ENCODE measurements at places on chromosomes 6 and 20. TPM values are rescaled to one million over a fixed set of nuclear protein-coding genes. Genes with fewer than 3 reads are reported as not detected.
A peak's percentile ranks its signal among the peaks of the same experiment; 100 is the strongest.

The GSTA1 gene
- 248 TPM for polyA plus RNA-seq

The SAPCD1 gene
- polyA plus RNA-seq: not detected

The PDYN gene
- not detected for polyA plus RNA-seq

DNA sequence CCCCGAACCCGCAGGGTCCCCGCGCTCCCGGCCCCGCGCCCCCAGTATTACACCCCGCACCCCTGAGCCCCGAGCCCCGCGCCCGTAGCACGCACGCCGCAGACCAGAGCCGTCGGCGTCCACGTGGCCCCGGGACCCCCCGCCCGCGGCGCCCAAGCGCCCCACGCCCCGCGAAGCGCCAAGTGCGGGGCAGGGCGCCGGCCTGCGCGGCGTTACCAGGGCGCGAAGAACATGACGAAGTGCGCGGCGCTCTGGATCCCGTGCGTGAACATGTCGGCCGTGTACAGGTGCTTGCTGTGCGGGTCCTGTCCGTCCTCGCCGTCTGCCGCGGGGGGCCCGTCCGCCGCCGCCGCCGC lies 312 bp downstream of the TXNDC5 start:
- DNase-seq: no peak
- no peaks in the 10 kb centered on the region for H3K36me3 ChIP-seq
- no peaks in the 10 kb centered on the region for H3K27me3 ChIP-seq
- H3K27ac ChIP-seq: no peak overlapping the region
- H3K4me3 ChIP-seq: peak overlapping the region; percentile 92

DNA sequence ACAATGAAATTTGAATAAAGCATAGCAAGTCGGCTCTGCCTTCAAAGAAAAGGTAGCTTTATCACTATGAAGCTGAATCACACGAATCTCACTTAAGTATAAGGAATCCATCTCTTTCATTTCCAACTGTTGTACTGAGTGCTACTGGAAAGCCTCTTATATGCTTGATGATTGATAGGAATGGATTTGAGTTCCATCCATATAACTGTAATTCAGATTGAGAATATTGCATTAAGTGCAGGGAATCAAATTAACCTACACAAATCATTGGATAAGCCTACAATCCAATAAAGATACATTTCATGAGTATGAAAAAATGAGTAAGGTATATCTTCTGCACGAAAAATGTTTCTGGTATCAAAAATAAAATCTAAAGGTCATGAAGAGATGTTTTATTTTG lies 444.8 kb upstream of the PLCB4 start:
- no peaks in the 10 kb centered on the region for H3K4me1 ChIP-seq
- no peak overlapping the region for H3K27ac ChIP-seq
- no peak overlapping the region for H3K4me3 ChIP-seq
- no peaks in the 10 kb centered on the region for H3K36me3 ChIP-seq
- DNase-seq: no peak
- no peaks in the 10 kb centered on the region for H3K27me3 ChIP-seq

DNA sequence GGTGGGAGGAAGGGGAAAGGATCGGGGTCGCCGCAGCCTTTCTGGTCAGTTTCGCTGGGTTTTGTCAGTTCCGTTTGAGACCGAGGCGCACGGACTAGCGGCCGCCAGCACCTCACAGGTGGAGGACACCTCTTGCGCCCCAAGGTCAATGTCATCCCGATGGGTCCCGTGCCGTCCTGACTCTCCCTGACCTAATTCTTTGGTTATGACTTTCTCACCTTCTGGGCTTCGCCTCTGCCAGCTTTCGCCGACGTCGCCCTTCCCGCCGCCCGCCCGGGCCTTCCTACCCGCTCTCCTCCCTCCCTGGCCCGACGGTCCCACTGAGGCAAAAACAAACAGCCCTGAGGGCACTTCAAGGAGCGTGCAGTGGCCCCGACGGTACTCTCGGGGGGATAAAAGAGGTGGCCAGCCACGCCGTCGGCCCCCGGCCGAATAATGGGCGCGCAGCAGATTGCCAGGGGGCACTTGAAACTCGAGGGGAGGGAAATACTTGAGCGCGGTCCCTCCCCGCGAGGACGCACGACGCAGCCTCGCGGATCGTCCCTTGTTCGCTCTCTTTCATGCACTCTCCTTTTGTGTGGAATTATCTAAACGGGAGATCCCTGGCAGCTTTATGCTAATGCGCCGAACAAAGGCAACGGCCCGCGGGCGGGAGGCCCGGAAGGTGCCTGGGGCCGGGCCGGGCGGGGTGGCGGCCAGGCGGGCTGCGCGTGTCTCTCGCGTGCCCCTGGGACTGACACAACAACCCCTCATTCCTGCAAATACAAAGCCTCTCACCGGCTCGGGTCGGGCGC lies 3.9 kb upstream of the INSM1 start:
- no peaks in the 10 kb centered on the region for H3K27me3 ChIP-seq
- H3K36me3 ChIP-seq: no peaks in the 10 kb centered on the region
- no peak overlapping the region for H3K27ac ChIP-seq
- H3K4me1 ChIP-seq: no peaks in the 10 kb centered on the region

DNA sequence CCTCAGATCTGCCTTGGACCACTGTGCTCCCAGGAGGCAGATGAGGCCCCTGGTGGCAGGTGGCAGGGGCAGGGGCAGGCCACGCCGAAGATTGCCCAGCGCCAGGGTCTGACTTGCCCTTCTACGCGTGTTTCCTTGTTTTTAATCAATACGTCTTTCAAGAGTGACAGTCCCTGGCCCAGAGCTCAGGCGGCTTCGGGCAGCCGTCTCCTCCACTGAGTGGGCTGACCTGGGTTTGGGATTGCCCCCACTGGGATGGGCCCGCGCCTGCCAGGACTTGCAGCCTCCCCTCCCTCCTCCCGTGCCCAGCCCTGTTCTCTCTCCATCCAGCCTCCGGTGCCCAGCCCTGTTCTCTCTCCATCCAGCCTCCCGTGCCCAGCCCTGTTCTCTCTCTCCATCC lies 21.2 kb downstream of the FRMD1 start:
- no peak overlapping the region for H3K27ac ChIP-seq
- DNase-seq: no peak
- no peaks in the 10 kb centered on the region for H3K36me3 ChIP-seq
- no peaks in the 10 kb centered on the region for H3K4me1 ChIP-seq

GRCh38 chr6:32775071-32775470 lies 11.7 kb upstream of the HLA-DQB2 start:
- H3K36me3 ChIP-seq: no peaks in the 10 kb centered on the region
- H3K27ac ChIP-seq: no peak overlapping the region
- no peaks in the 10 kb centered on the region for H3K4me1 ChIP-seq
- DNase-seq: no peak

DNA sequence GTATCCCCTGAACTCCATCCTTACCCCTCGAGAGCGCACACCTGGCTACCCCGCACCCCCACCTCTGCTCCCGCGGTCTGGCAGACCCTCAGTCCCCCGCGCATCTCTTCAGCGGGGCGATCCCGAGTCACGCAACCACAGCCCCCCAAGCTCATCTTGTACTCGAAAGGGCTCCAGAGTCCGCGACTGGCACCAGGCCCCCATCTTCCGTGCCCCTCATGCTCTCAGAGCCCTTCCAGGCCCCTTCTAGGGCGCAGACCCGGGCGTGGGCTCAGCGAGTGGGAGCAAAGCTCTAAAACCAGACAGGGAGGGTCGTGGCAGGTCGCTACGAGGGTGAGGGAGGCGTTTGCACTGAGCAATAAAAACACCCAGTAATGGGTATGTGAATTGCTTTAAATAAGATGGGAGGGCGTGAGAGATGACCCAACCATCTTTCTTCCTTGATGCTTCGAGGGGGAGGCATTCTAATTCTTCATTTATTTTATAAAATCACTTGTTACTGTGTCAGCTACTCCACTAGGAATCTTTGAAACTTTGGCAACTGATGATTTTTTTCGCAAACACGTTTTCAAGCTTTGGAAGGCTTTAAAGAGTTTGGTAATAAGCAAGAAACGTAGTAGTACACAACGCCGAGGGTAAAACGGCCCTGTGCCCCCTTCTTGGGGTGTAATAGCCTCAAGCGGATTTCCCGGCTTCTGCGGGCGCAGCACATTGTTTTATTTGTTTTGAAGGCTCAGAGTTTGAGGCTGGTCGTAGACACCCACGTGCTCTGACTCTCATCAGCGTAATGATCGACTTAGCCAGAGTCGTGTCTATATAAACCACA lies 42.6 kb upstream of the SUPT3H start:
- no peaks in the 10 kb centered on the region for H3K4me1 ChIP-seq
- H3K27me3 ChIP-seq: no peaks in the 10 kb centered on the region
- no peaks in the 10 kb centered on the region for H3K36me3 ChIP-seq
- H3K4me3 ChIP-seq: no peak overlapping the region

DNA sequence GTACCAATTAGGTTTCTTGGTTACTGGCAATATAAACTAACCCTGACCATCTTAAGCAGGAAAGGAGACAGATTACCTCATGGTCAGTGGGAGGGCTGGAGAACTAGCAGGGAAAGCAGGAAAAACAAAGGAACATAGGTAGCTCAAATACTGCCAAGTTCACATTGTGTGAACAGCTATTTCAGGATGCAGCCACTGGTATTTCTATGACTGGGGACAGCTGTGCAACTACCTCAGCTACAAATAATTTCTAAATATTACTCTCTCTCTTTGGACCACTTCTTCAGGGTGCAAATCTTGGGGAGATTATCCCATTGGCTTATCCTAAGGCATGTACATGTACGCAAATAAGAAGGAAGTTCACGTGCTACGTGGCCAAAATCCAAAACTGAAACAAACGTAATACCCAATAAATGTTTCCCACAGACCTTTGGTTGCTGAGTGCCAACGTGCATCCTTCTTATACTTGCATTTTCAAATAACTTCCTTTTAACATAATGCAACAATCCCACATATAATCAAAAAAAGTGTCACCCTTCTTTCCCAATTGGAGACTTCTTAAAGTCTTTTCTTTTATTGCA lies 180.9 kb downstream of the PHF3 start:
- H3K27me3 ChIP-seq: no peaks in the 10 kb centered on the region
- no peak overlapping the region for H3K27ac ChIP-seq
- no peak overlapping the region for H3K4me3 ChIP-seq

- H3K27ac ChIP-seq: no peak overlapping the region
- no peaks in the 10 kb centered on the region for H3K36me3 ChIP-seq
- H3K4me1 ChIP-seq: no peaks in the 10 kb centered on the region
- no peak overlapping the region for H3K4me3 ChIP-seq
- H3K27me3 ChIP-seq: no peaks in the 10 kb centered on the region
Observed at GRCh38 chr6:37491171-37491829, 8.4 kb downstream of the CCDC167 start.

DNA sequence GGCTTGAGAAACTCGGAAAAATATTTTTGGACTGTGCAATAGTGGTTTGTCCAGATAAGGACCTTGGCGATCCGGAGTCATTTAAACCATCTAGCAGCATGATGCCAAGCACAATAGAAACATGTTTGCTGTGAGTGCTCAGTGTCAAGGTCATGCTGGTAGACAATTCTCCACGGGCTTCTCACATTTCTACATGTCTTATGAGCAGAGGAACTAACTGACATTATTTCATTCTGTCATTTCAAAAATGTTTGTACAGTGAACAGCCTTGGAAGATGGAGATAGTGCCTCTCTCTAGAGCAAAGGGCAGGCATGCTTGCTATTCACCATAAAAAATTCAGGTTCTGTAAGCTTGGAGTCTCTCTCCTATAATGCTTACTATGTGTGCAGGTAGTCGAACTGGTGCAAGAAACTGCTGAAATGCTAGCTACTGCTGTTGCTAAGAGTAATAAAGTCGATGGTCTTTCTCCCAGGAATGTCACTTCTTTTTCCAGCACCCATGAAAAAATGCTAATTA lies 25.4 kb upstream of the CCN2 start:
- no peak overlapping the region for H3K27ac ChIP-seq
- H3K36me3 ChIP-seq: no peaks in the 10 kb centered on the region
- peaks cover 5% of the 10 kb centered on the region for H3K4me1 ChIP-seq
- no peaks in the 10 kb centered on the region for H3K27me3 ChIP-seq
- DNase-seq: no peak
- H3K4me3 ChIP-seq: no peak overlapping the region

DNA sequence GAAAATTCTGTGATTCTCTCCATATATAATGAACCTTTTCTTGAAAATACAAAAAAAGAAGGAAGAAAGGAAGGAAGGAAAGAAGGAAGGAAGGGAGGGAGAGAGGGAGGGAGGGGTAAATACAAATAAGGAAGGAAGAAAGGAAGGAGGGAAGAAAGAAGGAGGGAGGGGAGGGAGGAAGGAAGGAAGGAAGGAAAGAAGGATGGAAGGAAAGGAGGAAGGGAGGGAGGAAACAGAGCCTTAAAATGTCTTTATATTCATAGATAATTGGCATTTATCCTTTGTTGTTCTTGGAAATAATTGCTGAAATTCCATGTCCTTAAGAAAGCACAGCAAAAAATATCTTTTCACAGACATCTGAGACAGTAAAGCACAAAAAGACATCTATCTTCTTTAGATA lies 40.3 kb downstream of the SAMD3 start:
- no peak for DNase-seq
- no peak overlapping the region for H3K27ac ChIP-seq
- no peaks in the 10 kb centered on the region for H3K36me3 ChIP-seq
- H3K4me1 ChIP-seq: no peaks in the 10 kb centered on the region
- H3K27me3 ChIP-seq: peaks cover 2% of the 10 kb centered on the region

DNA sequence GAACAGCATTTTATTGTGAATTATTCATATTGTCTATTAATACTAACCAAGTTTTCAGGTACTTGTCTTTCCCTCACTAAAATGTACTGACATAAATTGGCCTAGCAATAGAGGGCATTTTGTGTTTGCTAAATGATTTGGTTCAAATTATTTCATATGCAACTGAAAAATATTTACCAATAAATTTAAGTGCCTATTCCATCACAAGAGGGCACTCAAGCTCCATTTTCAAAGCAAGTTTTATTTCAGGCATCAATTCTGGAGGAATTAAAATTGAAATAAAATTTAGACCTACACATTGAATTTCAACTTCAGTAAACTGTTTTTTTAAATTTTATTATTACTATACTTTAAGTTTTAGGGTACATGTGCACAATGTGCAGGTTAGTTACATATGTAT lies 114.3 kb upstream of the SYNCRIP start:
- H3K4me1 ChIP-seq: no peaks in the 10 kb centered on the region
- no peak for DNase-seq
- H3K36me3 ChIP-seq: no peaks in the 10 kb centered on the region
- H3K4me3 ChIP-seq: no peak overlapping the region
- H3K27me3 ChIP-seq: no peaks in the 10 kb centered on the region

GRCh38 chr20:15445056-15445840 lies 1107.8 kb upstream of the FLRT3 start:
- H3K4me3 ChIP-seq: no peak overlapping the region
- no peaks in the 10 kb centered on the region for H3K36me3 ChIP-seq
- no peaks in the 10 kb centered on the region for H3K27me3 ChIP-seq
- H3K4me1 ChIP-seq: peaks cover 2% of the 10 kb centered on the region
- no peak for DNase-seq

Measured in aorta (tissue), 5 donors.